ENCODE measurements at places on chromosomes 12 and 14.

GRCh38 chr12:46944088-46944487 lies 118.3 kb upstream of the SLC38A4 start:
- DNase-seq, result peak; percentile 63

GRCh38 chr12:109385339-109386058 lies 37.8 kb downstream of the MYO1H start:
- DNase-seq, result peak; percentile 11

- peak; percentile 32 for DNase-seq
Observed at GRCh38 chr14:55514819-55515490, 65.1 kb upstream of the KTN1 start.

DNA sequence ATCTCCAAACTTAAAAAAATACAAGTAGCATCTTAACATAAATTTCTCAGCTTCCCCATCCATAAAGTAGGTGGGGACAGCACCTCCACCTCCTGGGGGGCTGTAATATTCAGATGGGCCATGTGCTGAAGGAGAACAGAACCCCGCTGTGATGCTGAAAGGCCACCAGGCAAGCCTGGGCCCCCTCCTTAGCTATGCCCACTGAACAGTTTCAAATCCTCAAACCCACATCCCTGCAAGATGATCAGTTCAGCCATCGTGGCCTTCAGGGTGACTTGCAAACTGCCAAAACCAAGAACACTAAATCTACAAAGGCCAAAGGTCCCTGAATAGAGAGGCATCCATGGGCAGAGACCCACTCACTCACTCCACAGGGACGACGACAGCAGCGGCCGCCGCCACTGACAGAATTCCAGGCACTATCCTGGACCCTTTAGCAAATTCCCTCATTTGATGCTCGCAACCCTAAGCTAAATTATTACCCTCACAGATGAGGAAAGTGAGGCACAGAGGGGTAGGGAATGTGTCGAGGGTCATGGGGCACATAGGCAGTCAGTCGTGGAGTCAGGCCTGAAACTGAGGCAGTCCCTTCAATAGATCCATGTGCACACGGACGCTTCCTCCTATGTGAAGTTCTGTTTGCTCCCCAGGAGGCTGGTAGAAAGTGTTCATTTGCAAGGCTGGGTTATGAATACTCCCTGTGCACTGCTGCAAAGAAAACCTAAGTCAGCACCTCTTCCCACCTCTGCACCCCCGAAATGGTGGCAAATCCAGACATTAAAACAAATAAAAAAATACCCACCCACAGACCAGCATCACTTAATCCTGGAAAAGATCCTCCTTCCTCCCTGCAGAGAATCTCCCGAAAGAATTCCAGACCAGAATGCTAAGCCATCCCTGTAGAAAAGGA lies 5.9 kb downstream of the ITPK1 start:
- DNase-seq, result no peak

GRCh38 chr12:116879509-116880212 lies 1.6 kb downstream of the HRK start:
- DNase-seq, result no peak

GRCh38 chr12:9404469-9405260 lies 196.5 kb upstream of the PZP start:
- no peak for DNase-seq

GRCh38 chr12:55845785-55846496 lies 3.2 kb upstream of the MMP19 start:
- DNase-seq, result no peak

GRCh38 chr12:97005174-97005573 lies 98.1 kb downstream of the NEDD1 start:
- DNase-seq, result no peak

GRCh38 chr14:69039288-69039628 lies 60.2 kb upstream of the ACTN1 start:
- peak; percentile 66 for DNase-seq

- peak; percentile 40 for DNase-seq
Observed at GRCh38 chr12:62006076-62006732, 254.0 kb upstream of the USP15 start.

DNA sequence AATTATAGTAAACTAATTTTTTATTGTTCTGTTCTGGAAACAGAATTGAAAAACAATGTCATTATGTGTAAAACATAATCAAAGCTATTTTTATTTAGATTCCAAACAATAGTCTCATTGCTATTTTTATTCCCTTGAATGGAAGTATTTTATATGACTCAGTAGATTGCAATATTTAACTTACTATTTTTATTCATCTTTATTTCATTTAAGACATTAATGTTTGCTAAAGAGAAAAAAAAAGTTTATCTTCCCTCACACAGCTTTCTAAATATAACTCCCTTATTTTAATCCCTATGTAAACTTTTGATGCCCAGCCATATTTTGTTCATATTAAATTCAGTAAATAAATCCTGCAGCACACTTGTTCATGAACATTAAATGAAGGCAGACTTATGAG lies 622.4 kb downstream of the SLC6A15 start:
- DNase-seq, result no peak

GRCh38 chr12:64744422-64745258 lies 14.6 kb downstream of the GNS start:
- no peak for DNase-seq

DNA sequence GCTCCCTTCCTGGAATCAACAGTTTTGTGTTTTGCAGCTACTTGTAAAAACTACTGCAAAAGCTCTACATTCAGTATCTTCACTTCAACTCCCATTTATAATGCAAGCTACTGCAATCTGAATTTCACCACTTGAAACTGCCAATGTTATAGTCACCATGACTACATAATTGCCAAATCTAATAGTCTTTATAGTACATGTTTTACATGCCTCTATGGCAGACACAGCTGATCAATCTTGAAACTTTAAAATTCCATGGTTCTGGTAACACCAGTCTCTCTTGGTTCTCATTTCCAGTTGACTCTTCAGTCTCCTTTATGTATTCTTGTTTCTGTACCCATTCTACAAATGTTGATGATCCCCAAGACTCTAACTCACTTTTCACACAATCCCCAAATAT lies 185.9 kb downstream of the MED13L start:
- no peak for DNase-seq

GRCh38 chr12:11652351-11653040 lies 3.0 kb downstream of the ETV6 start:
- peak; percentile 45 for DNase-seq

DNA sequence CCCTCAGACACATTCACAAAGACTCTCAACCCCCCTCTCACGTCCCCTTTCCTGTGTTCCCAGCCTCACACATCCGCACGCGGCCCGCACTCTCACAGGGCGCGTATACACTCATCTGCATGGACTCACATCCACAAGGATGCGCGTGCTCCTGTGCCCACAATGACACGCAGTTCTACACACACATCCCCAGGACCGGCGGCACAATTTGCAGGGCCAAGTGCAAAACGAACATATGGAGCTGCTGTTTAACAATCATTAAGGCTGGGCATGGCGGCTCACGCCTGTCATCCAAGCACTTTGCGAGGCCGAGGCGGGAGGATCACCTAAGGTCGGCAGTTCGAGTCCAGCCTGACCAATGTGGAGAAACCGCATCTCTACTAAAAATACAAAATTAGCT lies 36.4 kb upstream of the EML1 start:
- no peak for DNase-seq

- DNase-seq, result no peak
Observed at GRCh38 chr14:20719777-20720176, 25.9 kb upstream of the EDDM3A start.

- no peak for DNase-seq
Observed at GRCh38 chr12:81231574-81232368, 153.9 kb downstream of the ACSS3 start.

DNA sequence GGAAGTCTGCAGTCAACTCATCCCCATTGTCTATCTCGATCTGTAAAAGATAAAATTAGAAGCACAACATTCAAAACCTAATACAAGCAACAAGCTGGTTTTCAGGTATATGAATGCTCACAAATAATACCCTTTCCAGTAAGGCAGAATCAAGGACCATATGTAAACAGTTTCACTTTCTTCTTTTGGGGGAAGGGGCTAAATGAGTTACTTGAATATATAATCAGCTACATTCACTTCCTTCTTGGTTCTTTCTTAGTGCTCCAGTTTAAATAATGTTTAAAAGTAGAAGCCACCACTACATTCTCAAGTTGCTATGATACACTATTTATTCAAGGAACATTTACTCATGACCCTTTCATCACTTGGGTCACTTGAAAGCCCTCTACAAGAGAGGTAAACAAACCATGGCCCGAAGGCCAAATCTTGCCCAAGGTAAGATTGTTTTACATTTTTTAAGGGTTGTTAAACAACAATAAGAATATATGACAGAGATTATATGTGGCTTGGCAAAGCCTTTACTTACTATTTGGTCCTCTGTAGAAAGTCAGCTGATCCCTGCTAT lies 10.3 kb downstream of the TWF1 start:
- no peak for DNase-seq

GRCh38 chr12:85632390-85632789 lies 203.8 kb downstream of the RASSF9 start:
- DNase-seq, result no peak

DNA sequence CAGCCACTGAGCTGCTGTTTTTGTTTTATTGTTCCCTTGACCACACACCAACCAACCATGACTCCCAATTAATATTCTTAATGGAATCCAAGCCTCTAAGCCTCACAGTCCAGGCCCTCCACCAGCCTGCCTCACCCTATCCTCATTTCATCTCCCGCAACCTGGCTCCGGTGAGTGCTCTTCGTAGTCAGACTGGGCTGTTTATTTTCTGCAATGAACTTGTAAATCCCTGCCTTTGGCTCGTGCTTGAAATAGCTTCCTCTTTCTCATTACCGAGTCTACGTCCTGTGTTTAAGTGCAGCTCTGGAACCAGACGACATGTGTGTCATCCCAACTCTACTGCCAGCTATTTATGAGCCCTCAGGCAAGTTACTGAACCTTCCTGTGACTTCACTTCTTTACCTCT lies 12.4 kb upstream of the ETFBKMT start:
- no peak for DNase-seq

DNA sequence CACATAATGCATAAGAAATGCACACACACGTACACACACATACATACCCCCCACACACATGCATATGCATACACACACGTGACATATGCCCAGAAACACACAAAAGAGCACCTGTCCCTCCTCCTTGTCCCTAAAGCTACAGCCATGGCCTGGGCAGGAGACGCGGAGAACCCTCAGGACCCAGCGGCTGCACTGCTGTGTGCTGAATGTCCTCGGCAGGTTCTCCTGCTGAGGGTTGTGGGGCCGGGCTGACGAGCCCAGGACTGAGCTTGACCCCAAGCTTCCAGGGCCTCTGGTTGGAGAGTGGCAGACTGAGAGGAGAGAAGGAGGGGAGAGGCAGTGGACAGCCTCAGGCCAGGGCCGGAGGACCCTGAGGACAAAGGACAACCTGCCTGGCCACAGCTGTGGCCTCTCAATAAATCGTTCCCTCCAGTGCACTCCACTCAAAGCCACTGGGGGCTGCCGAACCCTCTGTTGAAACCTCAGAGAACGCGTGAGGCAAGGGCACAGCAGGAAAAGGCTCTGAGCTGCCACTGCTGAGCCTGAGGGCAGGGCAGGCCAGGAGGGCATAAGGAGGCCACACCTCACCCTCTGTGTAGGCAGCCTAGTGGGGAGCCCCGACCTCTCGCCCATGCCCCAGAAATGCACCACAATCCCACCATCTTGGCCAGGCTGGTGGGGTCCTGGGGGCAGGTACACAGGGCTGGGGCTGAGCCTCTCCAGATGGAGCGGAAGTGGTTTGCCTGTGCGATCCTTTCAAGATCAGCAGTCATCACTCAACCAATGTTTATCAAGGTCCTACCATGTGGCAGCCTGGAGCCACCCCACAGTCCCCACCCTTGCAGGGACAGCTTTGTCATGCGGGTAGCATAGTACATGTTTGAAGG lies 3.1 kb downstream of the CACNA2D4 start:
- no peak for DNase-seq

DNA sequence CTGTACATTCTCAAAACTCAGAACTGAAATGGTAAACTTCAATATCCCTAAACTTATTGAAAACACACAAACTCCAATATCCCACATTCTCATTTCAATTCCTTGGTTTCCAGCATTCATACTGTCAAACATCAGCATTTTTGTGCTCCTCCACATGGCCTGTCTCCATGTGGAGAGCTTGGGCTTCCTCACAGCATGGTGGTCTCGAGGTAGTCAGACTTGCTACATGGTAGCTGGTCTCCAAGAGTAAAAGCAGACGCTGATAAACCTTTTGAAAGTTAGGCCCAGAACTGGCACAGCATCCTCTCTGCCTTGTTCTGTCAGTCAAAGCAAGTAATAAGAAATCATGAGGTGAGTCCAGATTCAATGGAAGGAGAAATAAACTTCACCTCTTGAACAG lies 70.5 kb downstream of the VCPKMT start:
- DNase-seq, result no peak

DNA sequence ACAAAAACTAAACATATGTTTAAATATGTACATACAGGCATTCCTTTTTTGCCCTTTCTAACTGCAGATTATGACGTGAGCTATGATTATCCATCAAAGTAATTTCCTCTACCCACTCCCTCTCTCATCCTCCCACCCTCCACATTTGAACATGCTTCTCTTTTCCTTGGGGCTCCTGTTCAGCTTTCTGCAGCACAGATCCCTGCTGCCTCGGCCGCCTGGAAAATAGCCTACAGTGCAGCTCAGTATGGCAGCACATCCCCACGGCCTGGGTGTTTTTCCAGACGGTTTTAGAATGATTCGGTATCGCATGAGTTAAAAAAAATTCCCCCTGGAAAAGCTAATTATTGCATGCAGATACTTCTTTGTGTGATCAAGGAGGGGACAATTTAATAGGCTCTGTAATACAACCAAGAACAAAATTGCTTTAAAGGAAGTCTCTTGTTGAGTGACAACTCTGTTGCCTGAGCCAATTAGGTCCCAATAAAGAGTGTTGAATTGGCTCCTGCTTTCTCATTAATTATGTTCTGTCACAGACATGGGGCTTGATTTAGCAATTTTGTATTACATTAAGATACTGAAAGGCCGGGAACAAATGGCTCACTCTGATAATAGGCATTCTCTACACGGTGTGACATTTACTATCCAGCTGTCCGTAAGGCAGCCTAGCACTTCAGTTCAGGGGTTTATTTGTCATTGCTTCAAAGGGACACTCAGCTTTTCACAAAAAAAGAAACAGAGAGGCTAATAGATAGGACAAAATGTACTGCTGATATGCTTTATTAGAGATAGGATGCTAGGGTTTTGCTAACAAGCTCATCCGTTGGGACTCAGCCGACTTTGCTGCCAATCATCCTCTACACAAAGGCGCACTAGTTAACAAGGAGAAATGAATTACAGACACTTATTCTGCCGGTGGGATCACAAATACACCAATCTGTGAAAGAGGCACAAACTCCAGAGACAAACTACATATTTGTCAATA lies 285.8 kb upstream of the G2E3 start:
- no peak for DNase-seq

Measured in brain microvascular endothelial cell (primary cell).